ENCODE measurements at places on chromosomes 12 and 14. TPM values are rescaled to one million over a fixed set of nuclear protein-coding genes. Genes with fewer than 3 reads are reported as not detected.
A peak's percentile ranks its signal among the peaks of the same experiment; 100 is the strongest.

The CLECL1 gene
- polyA plus RNA-seq = not detected

The KRT73 gene
- polyA plus RNA-seq = not detected

The STYK1 gene
- 2.0 TPM for polyA plus RNA-seq

The PPP1R36 gene
- 0.81 TPM for polyA plus RNA-seq

The TAPBPL gene
- 4.8 TPM for polyA plus RNA-seq

The HVCN1 gene
- 1.1 TPM for polyA plus RNA-seq

The VDR gene
- polyA plus RNA-seq = 29.0 TPM

The NPAS3 gene
- 0.01 TPM for polyA plus RNA-seq

The ARHGEF40 gene
- 8.7 TPM for polyA plus RNA-seq

The CMTM5 gene
- not detected for polyA plus RNA-seq

The RAPGEF3 gene
- 5.7 TPM for polyA plus RNA-seq

The MYF5 gene
- not detected for polyA plus RNA-seq

- no peak for DNase-seq
Observed at GRCh38 chr14:75823334-75823733, 158.5 kb downstream of the TGFB3 start.

DNA sequence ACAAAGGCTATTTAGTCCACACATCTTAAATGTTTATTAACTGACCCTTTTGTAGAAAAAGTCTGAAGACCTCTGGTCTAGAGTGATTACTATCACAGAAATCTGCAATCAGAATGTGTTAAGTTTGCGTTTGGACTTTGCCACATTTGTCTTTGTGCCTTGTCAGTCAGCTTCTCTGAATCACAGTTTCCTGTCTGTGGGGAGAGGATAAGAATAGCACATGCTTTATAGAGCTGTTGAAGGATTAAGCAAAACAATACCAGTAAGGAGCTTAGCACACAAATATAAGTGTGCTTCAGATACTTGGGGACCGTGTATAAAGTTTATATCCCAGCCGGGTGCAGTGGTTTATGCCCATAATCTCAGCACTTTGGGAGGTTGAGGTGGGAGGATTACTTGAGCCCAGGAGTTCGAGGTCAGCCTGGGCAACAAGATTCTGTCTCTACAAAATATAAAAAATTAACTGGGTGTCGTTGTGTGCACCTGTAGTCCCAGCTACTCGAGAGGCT is 63.0 kb upstream of the BTG1 start:
- no peak for DNase-seq

DNA sequence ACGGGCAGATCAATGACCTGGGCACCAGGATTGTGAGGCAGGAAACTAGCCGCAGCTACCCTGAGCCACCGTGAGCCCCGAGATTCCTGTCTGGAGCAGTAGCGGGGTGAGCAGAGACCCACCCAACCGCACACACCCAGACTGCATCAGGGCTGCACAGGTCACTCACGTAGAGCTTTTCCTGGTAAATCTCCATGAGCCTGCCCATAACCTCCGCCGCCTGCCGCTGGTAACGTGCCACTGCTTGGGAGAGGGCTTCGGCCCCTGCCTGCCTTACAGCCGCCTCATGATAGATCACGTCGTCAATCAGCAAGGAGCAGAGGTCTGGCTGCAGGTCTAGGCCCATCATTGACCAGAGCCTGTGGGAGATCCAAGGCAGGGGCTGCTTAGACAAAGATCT is 38.5 kb upstream of the RAB35 start:
- no peak for DNase-seq

GRCh38 chr12:52238916-52239646 is 6.0 kb downstream of the KRT7 start:
- no peak for DNase-seq

DNA sequence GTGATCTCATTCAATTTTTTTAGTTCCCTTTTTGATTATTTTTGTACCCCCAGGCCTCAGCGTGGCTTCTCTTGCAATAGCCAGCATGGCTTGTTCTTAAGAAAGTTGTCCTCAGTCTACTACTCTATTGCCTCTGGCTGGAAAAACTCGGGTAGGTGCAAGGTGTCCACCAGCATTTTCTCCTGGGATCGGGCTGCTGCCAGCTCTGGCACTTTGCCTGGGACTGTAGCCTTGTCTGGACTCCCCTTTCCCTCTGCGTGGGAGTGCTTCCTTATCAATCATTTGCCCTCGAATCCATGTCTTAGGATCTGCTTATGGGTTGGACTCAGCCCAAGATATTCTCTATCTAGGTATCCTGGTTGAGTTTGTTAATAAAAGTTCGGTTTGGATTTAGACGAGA is 773.4 kb downstream of the DIO2 start:
- DNase-seq = no peak

DNA sequence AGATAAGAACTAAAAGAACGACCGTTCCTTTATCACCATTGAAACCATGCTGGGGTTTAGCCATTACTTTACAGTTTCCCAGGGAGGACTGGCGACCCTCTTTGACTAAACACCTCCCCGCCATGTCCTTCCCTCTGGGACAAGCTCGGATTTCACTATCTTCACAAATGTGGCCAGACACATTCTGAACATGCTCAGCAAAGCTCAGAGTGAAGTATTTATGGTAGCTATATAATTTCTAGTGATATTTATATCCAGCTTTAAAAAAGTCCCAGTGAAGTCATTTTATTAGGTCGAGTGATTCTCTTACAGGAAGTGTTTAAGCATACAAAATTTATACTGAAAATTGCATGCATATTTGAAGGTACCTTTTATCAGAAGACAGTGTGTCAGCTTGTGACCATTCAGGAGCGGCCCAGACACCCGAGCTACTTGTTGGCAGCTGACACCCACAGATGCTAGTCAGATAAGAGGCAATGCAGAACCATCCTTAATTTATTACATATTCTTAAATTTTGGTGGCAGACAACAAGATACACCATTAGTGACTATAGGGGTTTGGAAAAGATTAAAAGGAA is 36.8 kb downstream of the NIN start:
- no peak for DNase-seq

DNA sequence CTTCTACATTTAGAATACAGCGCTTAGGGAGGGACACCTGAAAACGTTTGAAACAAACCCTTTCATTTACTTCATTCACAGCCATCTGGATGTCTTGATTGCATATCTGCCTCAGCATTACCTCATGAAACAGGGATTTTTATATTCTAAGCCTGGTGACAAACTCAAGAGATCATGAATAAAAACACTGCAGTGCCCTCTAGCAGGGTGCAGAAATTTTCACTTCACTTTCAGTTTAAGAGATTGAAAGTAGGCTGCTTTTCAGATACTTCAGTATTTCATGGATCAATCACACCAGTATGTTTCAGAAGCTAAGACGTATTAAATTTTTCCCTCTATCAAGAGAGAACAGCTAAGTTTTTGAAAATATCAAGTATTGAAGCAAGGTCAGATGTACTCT is 467.8 kb downstream of the MDGA2 start:
- no peak for DNase-seq

DNA sequence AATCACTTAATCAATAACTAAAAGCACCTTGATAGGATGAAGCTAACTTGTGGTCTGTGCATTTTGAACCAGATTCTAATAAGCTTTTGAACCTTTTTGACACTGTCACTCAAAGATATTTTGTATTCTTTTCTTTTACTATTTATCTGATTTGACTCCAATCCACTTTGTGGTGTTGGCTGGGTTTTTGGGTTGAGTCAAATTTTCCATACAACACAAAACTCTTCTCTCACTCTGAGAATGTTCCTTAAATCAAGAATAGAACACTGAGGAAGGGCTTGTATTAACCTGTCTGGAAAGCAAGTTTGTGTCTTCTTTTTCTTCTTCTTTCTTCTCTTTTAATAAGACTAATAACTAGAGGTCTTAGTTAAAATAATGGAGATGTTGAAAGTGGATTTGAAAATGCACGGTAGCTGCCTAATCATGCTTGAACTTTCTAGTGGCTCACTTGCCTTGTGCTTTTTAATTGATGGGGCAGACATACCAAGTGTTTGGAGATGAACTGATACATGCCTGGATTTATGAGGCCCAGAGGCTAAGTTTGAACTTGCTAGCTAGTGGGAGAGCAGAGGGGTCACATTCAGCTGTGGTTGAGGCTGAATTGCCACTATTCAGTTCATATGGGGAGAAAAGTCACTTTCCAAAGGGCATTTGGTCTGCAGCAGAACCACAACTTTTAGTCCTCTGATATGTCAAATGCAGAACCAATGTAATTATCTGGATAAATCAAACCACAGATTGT is 93.5 kb upstream of the PTHLH start:
- DNase-seq = no peak

DNA sequence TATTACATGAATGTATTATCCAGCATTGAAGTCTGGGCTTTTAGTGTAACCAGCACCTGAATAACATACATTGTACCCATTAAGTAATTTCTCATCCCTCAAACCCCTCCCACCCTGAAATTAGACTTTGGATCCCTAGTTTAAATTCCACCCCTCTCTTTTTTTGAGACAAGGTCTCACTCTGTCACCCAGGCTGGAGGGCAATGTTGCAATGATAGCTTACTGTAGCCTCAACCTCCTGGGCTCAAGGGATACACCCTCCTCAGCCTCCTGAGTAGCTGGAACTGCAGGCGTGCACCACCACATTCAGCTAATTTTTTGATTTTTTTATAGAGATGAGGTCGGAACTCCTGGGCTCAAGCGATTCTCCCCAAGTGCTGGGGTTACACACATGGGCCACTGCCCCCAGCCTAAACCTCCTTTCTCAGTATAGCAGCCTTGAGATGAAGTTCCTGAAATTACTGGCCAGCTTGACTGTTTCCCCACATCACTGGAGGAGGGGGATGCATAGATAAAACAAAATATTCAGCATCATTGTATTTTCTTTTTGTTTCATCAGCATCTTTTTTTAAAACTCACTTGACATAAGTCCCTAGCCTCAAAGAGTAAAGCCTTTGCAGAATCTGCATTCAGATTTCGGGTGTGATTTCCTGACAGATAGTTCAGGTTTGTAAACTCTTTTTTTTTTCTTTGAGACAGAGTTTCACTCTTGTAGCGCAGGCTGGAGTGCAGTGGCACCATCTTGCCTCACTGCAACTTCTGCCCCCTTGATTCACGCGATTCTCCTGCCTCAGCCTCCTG is 7.0 kb downstream of the PTPN11 start:
- DNase-seq = no peak

GRCh38 chr12:112096667-112097066 is 11.9 kb downstream of the NAA25 start:
- DNase-seq = peak; percentile 69

GRCh38 chr12:30880061-30880460 is 46.5 kb upstream of the TSPAN11 start:
- no peak for DNase-seq

DNA sequence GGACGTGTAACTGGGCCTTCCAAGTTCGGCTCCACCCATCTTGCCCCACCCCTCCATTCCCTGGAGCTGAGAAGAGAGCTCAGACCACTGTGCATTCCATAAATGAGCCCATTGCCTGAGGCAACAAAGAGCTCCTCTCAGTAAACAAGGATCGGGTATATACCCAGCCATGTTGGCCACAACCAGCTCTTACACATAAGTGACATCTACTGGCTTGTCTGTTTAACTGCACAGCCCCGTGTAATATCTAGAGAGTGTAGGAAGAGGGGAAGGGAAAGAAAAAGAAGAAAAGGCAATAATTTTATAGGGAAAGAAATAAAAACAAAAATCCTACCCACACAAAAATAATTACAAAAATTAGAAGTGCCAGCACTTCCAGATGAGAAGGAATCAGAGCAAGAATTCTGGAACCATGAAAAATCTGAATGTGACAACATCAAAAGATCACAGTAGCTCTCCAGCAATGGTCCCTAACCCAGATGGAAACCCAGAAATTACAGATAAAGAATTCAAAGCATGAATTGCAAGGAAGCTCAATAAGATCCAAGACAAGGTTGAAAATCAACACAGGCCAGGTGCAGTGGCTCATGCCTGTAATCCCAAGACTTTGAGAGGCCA is 308.1 kb downstream of the RPAP3 start:
- DNase-seq = peak; percentile 73

- DNase-seq = no peak
Observed at GRCh38 chr14:104778694-104779331, 16.7 kb downstream of the AKT1 start.

DNA sequence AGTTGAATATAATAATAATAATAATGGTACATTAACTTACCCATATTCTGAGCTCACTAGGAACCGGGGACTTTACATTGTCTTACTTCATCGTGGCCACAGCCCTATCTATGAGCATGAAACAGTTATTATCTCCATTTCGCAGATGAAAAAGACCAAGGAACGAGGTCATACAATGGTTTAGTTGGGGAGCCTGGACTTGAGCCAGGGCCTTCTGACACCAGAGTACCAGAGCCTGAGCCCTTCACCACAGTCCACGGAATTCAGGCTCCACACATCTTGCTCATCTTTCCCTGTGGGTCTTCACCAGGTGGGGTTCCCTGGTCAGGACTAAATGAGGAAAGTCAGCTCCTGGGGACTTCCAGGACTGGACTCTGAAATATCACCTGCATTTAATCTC is 31.3 kb upstream of the CMKLR1 start:
- DNase-seq = no peak

- no peak for DNase-seq
Observed at GRCh38 chr14:83870546-83871270, 1659.2 kb upstream of the FLRT2 start.

GRCh38 chr12:11724888-11725311 is 75.4 kb downstream of the ETV6 start:
- no peak for DNase-seq

DNA sequence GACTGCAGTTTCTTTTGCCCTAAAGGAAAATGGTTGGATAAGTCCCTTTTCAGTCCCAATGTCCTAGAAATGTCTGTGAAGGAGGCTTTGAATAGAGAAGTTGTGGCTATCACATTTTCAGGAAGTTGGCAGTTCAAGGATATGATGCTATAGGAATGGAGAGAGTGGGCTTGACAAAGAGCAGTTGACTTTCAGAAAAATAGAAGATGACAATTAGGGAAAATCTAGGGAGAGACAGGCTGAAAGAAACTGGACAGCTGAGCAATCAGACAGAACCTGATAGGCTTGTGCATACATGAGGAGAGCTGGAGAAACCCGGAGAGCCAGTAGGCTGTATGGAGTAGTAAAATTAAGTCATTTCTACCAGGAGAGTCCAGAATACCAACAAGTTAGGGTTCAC is 50.5 kb downstream of the LMNTD1 start:
- no peak for DNase-seq

DNA sequence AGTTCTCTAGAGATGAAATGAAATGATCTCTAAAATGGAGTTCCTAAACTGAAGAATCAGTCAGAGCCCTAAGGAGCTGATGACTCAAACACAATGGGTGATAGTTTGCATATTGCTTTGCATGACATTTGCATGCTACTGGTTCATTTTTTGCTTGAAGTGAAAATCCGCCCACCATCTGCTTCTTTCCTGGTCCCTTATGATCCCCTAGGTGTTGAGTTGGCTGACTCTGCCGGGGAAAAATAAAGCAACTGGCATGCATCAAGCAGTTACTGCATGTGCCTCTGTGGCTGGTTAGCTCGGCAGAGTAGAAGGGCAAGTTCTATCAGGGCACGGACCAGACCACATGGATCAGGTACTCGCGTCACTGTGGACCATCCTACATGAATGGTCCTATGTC is 151.1 kb downstream of the PPM1H start:
- no peak for DNase-seq

Measured in keratinocyte (primary cell).